AG04450 (cell line): ENCODE measurements at places on chromosomes 6 and 20.

DNA sequence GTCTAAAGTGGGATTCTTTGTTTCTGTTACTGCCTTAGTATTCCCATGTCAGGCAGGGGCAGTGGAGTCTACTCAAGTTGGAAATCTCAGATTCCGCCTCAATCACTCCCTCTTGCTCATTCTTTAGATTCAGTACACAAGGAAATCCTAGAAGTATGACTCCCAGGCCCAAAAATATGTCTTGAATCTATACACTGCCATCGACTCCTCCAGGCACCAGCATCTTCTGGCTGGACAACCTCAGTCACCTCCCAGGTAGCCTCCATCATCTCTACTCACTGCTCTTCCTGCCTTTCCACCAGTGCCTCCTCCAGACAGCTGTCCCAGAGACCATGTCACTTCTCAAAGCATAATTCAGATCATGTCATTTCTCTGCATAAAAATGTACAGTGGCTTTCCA lies 329.9 kb downstream of the CDC5L start:
- no peak for DNase-seq

GRCh38 chr6:111600588-111601445 lies 4.9 kb downstream of the TRAF3IP2 start:
- DNase-seq, result no peak

GRCh38 chr20:44997668-44998067 lies 31.4 kb downstream of the STK4 start:
- no peak for DNase-seq

DNA sequence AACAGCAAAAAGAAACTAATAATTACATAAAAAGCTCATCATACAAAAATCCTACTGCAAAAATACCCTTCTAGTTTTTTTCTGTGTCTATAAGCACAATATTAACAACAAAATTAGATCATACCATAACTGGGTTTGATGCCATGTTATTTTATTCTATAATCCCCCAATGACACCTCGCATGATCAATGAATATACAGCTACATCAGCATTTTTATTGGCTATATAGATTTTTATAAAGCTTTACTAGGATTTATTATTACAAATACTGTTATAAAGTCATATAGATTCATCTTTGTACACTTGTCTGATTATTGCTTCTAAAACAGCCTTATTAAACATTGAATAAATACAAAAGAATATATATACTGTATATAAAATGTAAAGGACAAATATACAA lies 45.1 kb upstream of the GLP1R start:
- no peak for DNase-seq

DNA sequence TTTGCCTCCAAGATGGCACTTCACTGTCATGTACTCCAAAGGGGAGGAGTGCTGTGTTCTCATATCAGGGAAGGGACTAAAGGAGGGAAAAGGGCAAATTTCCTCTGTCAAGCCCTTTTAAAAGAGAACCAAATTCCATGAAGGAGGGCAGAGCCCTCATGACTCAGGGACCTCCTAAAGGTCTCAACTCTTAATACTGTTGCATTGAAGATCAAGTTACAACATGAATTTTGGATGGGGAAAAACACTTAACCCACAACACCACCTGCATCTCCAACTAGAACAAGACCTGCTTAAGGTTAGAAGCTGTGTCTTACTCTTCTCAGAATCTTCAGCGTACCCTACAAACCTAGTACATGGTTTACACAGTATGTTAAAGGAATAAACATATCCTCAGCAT lies 23.7 kb upstream of the FBXO30 start:
- no peak for DNase-seq

DNA sequence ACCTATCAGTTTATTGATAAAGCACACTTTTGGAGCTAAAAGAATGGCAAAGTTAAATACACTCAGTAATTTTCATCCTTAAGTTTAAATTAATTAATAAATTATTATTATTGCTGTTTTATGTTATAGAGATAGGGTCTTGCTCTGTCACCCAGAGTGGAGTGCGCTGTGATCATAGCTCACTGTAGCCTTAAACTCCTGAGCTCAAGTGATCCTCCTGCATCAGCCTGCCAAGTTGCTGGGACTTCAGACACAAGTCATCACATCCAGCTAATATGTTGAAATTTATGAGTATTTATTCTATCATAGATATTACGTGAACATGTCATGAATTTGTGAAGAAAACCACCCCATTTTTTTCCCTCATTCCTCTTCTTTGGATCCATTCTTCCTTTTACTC lies 64.2 kb downstream of the GJA1 start:
- DNase-seq, result no peak

GRCh38 chr20:32368323-32368722 lies 10.2 kb downstream of the ASXL1 start:
- no peak for DNase-seq

GRCh38 chr20:60057866-60058807 lies 99.9 kb downstream of the CDH26 start:
- DNase-seq, result no peak

DNA sequence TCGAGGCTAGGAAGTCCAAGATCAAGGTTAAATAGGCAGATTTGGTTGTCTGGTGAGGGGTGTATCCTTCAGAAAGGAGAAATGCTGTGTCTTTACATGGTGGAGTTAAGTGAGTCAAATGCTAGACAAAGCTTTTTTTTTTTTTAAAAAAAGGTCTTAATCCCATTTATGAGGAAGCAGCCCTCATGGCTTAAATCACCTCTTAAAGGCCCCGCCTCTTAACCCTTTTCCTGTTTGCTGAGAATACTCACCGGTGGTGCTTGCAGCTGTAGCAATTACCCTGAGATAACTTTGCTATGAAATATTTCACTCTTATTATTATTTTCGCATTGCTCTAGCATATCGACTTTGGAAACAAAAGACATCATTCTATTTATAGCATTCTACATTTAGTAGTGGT lies 30.8 kb downstream of the FBXO30 start:
- DNase-seq, result no peak

DNA sequence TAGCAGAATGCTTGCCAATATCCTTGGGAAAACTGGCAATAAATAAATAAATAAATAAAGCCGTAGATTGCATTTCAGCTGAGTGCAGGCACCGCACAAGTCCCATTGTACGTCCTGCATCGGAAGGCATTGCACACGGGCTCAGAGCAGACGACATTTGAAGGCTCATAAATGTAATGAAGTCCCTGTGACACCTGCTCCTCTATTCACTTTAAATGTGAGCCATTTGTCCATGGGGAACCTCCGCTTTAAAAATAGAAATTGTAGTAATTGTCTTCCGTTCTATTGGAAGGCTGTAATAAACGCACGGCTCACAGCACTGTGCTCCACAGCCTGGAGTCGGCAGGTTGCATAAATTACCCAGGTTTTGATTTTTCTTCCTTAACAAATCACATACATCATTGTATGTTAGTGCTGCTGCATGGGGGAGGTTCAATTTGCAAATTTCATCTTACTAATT lies 32.6 kb downstream of the MYT1 start:
- DNase-seq, result no peak

DNA sequence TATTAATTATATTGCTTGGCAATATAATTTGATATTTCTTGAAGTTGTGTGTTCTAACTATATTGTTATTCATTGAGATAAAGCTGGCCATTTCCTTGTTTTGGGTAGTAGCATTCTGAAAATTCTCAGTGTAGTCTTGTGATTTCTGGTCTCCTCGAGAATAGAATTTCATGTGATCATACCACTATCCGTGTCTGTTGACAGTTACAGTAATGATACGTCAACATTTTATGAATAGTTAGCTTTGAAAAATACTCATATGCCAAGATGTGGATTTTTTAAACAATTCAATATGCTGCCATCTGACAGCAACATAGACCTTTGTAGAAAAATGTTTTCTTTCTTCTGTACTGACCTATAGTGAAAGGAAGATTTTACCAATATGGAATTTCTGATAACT lies 723.7 kb upstream of the SLC35B3 start:
- DNase-seq, result no peak

DNA sequence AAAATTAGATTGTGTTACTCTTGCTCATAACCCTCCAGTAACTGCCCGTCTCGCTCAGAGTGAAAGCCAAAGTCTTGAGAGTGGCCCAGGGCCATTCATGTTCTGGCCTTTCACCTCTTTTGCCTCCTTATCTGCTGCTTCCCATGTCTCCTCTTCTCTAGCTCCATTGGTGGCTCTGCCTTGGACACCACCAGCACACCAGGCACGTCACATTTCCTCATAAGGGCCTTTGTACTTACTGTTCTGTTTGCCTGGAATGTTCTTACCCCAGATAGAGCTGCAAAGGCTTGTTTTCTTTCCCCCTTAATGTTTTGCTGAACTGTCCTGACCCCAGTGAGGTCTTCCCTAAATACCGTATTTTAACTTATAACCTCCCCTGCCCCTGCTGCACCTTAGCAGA lies 29.3 kb downstream of the MCM8 start:
- DNase-seq, result no peak

- no peak for DNase-seq
Observed at GRCh38 chr20:54100563-54100962, 30.2 kb upstream of the BCAS1 start.
